Mesendoderm (in vitro differentiated cells): ENCODE measurements at places on chromosomes 7 and 10.

DNA sequence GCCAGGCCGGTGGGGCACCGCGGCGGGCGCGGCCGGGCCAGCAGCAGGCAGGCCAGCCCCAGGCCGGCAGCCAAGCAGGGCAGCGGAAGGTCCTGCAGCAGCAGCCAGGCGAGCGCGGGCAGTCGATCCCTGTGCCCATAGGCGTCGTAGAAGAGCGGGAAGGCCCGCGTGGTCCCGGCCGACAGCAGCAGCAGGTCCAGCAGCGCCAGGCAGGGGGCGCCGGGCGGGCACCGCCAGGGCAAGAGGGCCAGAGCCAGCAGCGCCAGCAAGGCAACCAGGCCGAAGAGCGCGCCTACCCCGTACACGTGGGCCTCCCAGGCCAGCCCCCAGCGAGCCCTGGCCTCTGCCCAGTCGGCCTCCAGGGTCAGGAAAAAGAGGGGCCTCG is 8.4 kb upstream of the RBM28 start:
- peak; percentile 89 for DNase-seq

DNA sequence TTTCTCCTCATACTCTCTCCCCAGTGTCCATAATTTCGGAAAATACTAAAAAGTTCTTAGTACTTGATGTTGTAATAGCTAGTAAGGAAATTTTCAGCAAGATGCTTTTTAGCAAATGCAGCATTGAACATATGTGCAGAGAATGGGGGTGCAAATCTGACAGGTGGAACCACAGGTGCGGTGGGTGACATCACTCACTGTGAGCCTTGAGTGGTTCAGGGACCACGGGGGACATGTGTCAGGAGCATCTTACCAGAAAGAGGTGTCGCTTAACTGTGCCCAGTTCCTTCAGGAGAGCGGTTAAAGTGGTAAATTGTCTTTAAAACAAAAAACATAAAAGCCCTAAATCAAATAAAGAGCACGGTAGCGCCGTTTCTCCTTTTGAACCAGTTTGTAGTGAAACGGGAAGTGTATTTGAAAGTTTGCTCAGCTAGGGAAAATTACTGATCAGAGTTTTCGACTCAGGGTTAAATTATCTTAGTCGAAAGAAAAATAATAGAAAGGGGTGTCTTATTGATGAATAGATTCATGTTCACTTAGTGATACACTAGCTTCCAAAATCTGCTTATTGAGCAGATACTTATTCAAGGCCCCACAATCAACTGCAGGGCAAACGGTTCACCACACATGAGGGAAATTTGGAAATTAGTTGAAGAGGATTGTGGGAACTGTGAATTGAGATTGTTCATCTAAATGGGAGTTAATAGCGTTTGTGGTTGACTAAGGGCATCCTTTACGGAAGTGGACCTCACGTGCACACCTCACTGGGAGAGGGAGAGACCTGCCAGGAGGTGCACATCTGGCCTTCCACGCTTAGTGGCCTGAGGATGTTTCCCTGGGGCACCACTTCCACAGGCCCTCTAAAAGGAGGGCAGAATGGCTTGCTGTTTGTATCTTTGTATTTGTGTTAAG is 12.7 kb downstream of the CUL1 start:
- DNase-seq: no peak

GRCh38 chr10:86692023-86692514 is 23.8 kb downstream of the LDB3 start:
- DNase-seq: no peak

- no peak for DNase-seq
Measured at GRCh38 chr7:131046246-131046645, 281.4 kb upstream of the MKLN1 start.

DNA sequence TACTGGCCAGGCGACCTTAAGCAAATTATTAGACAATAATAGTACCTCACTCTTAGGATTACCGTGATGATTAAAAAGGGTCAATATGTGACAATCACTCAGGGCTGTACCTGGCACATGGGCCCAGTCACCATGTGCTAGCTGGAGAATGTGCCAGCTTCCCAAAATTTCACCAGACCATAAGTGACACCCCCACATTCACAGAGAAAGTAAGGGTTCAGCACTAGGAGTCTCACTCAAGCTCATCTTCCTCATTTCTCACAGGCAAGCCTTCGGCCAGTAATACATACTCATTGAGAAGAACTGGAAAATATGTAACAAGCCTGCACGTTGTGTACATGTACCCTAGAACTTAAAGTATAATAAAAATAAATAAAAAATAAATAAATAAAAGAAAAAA is 22.4 kb upstream of the C10orf71 start:
- no peak for DNase-seq

DNA sequence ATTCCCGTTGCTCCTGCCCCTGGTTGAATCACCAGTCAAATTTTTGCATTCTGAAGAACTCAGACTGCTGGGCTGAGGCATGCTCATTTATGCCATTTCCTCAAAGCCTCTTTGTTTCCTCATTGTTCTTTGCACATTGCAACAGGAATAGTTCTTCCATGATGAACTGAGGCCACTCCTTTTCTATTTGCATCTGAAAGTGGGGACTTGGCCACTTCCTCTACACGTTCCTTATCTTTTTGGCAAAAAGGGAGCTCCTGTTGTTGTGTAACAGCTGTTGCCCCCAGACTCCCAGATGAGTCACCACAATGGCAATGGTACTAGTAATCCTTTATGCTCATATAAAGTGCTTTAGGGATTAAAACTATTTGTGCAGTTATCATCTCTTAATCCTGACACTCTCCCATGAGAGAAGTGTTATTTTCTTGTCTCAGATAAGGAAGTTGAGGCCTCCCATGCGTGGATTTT is 20.1 kb upstream of the ITPRID1 start:
- peak; percentile 86 for DNase-seq

DNA sequence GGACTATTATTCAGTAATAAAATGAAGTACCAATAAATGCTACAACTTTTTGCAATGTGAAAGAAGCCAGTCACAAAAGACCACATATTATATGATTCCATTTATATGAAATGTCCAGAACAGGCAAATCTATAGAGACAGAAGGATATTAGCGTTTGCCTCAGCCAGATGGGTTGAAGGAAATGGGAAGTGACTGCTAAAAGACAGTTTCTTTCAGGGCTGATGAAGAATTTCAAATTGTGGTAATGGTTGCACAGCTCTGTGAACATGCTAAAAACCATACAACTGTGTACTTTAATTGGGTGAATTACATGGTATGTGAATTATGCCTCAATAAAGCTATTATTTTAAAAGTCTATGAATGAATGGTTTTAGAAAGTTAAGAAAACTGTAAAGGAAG is 23.9 kb upstream of the REEP3 start:
- DNase-seq: no peak

DNA sequence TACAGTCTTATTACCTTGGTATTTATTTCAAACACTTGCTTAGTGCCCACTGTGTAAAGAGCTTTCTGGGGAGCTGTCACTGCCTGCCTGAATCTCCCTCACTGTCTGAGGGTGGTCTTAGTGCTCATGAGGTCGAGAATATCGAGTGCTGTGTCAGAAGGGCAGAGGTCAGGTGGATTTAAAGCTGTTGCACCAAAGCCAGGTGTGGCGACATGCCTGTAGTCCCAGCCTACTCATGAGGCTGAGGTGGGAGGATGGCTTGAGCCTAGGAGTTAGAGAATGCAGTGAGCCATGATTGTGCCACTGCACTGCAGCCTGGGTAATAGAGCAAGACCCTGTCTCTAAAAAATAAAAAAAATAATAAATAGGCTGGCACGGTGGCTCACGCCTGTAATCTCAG is 20.9 kb downstream of the CCM2 start:
- DNase-seq: no peak

GRCh38 chr10:133128126-133129070 is 31.6 kb upstream of the KNDC1 start:
- DNase-seq: no peak

DNA sequence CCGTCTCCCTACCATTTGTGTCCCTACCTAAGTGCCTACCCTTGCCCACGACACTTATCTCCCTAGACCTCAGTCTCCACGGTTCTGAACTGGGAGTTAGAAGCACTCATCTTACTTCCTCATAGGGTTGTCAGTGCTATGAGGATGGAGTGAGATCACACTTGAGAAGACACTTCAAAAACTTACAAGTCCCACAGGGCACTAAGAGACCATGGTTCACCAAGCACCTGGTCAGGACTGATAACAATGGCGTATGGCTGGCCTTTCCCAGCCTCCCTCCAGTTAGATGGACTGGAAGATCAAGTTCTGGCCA is 43.2 kb downstream of the KCNMA1 start:
- DNase-seq: no peak

GRCh38 chr7:144074374-144074773 is 4.8 kb downstream of the OR2A25 start:
- no peak for DNase-seq

DNA sequence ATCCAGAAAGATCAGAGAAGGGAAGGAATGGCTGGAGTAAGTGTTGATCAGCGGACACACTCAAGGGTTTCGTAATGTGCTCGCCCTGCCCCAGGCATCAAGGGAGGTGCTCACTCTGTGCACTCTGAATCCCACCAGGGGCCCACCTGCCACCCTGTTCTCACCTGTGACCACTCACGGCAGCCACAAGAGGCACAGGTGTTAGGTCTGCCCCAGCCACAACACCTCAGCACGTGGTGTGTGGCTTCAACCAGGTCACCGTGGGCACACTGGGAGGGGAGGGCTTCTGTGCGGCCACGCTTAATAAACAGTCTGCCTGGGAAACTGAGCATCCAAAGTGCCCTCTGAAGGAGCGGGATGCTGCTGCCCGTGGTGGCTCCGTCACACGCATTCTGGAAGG is 49.8 kb downstream of the CUX1 start:
- no peak for DNase-seq

GRCh38 chr7:81399471-81399870 is 370.4 kb downstream of the HGF start:
- DNase-seq: no peak

GRCh38 chr7:108604307-108605077 is 34.8 kb downstream of the DNAJB9 start:
- DNase-seq: peak; percentile 56

DNA sequence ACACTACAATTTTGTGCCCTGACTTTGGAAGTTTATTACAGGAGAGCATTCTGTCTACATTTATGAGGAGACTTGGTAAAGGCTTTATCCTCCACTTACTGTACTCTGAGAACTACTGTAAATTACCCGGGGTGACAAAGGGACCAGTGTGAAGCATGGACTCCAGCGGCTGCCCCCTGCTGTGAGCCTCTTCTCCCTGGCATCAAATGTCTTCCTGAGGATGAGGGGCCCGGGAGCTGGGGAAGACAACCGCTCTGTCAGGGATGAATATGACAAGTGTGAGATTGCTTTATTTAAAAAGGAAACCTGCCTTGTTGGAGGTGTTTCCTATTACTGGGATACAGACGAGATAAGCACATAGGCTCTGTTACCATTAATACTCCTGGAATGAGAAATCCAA is 714.8 kb downstream of the CCSER2 start:
- DNase-seq: peak; percentile 26

DNA sequence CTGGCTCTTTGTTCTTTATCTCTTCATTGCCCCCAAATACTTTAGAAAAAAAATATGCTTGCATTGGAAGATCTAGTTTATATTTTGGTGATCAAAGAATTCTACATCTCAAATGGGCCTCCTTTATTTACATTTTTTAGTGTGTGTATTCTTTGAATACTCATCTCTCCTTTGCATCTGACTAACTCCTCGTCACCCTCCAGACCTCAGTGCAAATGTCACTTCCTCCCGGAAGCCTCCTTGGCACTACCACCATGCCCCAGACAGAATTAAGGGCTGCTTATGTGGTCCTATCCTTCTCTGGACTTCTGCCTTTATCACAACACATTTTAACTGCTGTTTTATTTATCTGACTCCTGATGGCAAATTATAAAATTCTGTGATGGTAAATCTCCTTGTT is 52.0 kb upstream of the PPP1R3C start:
- no peak for DNase-seq

DNA sequence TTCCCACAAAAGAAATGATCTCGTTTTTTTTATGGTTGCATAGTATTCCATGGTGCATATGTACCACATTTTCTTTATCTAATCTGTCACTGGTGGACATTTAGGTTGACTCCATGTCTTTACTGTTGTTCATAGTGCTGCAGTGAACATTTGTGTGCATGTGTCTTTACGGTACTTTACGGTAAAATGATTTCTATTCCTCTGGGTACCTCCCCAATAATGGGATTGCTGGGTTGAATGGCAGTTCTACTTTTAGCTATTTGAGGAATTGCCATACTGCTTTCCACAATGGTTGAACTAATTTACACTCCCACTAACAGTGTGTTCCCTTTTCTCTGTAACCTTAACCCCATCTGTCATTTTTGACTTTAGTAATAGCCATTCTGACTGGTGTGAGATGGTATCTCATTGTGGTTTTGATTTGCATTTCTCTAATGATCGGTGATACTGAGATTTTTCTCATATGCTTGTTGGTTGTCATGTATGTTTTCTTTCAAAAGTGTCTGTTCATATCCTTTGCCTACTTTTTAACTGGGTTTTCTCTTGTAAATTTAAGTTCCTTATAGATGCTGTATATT is 37.2 kb downstream of the MKLN1 start:
- no peak for DNase-seq

DNA sequence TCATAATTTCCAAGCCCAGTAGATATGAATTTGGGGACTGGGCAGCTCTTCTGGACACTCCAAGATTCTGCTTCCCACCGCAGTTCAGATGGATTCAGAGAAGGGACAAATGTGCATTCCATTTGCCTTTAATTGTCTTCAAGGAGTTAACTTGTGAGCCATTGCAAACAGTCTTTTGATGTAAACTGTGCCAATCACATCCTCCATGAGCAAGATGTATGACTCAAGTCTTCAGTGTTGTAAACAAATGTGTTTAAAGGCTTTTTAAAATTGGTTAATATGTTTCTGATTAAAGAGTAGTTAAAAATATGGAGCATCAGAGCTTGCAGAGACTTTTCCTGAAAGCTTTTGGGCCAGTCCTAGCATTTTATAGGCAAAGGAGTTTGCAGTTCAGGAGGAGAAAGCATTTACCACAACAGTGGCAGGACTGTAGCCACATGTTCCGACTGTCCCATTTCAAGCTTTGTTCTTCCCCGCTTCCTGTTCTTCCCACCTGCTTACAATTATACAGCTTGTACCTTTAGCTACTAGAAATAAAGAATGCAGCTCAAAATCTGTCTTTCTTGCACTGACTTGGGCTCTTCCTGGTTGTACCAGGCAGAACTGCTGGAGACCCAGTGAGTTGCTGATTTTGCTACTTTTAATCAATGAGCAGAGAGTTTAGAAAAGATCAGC is 6.2 kb downstream of the SLC18A2 start:
- no peak for DNase-seq

- no peak for DNase-seq
Measured at GRCh38 chr10:26052326-26052725, 118.3 kb downstream of the MYO3A start.

- no peak for DNase-seq
Measured at GRCh38 chr7:114854369-114854768, 67.5 kb upstream of the MDFIC start.
